ENCODE measurements at places on chromosomes 1 and 21.

DNA sequence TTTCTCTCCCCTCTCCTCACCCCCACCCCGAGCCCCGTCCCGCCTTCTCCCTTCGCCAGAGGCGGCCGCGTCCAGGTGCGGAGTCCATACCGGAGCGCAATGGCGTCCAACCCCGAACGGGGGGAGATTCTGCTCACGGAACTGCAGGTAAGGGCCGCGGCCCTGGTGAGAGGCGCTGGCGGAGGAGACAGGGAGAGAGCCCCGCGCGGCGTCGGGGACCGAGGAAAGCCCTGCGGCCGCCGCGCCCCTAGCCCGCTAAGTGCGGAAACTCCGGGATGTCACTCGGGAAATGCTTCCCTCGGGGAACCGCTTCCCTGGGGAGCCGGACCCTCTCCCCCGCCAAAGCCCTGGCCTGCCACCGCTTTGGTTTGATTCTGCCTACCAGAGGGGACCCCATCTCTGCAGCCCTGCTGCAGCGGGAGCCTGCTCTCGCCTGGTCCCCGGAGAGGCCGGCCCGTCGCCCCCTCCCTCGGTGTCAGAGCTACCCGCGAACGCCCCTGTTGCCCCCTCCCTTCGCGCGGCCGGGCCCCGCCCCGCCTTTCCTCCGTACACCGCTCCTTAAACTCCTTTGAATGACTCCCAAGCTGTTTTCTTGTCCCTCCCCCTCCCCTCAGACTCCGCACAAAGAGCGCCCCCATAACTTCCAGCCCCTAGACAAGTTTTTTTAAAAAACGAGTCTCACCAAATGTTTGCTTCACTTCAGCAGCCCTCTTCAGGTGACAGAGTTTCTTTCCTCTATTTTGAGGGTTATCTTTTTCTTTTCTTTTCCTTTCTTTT is 597 bp downstream of the PKN2 start:
- DNase-seq, result peak; percentile 80

DNA sequence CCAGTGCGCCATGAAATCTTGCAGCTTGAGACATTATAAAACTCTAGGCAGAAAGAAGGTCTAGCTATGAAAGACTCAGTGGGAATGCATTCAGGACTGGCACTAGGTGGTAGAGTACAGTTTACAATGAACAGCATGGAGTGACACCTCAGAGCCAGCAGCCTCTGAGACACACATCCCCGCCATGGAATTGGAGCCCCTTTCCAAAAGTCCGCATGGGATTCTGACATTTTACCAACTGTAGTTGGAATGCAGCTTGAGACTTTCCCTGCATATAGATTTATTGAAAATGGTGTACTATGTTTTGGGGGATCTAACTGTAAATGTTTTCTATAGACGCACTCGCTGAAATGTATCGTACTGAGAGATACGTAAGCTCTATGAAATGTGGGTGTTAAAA is 116.3 kb downstream of the ZSCAN20 start:
- DNase-seq, result no peak

GRCh38 chr1:26239936-26240335 is 5.9 kb downstream of the CEP85 start:
- DNase-seq, result peak; percentile 18

DNA sequence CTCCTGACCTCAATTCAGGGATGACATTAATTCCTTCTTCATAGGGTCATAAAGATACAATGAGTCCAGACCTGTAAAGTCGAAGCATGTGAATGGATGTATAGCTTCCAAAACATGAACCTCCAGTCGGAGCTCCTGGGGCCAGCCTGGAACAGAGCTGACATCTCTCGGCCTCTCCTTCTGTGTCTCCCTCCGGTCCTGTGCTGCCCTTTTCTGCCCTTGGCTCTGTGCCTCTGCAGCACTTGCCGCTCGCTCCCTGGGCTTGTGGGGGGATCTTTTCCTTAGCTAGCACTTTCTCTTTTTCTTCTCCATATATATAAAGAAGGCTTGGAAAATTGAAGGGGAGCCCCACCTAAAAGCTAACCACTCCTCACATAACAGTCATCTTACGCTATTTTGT is 42.5 kb downstream of the TMCC2 start:
- no peak for DNase-seq

DNA sequence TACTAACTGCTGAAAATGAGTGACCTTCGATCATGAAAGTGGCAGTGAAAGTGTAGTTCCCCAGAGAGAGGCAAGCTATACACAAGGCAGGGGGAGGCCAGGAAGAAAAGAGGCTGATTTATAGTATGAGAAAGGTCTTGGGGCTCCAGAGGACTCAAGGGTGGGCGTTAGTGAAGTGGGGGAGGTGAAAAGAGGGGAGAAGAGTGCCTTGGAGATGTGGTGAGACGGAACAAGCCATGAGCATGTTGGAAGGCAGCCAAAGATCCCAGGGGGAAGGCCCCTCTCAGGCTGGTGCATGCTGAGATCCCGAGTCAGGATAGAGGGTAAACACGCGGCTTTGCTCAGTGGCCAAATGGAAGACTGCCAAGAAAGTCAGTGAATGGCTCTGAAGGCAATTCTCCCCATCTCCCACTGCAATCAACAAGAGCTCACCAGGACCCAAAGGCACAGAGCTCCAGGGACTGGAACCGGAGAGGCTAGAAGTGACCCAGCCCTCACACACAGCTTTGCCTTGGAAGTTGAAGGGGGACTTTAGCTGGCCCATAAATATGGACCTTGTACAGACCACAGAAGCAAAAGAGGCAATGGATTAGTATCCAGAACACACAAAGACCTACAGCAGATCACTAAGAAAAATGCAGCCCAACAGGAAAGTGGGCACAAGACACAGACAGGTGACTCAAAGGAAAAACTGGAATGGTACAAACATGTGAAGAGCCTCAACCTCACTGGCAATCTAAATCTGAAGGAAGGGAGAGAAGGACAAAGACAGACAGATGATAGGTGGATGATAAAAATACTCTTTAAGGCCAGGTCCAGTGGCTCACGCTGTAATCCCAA is 49.6 kb downstream of the HSF2BP start:
- peak; percentile 92 for DNase-seq

- DNase-seq, result peak; percentile 72
These were observed 497.1 kb upstream of the PLXNA2 start for GRCh38 chr1:208741296-208741695.

DNA sequence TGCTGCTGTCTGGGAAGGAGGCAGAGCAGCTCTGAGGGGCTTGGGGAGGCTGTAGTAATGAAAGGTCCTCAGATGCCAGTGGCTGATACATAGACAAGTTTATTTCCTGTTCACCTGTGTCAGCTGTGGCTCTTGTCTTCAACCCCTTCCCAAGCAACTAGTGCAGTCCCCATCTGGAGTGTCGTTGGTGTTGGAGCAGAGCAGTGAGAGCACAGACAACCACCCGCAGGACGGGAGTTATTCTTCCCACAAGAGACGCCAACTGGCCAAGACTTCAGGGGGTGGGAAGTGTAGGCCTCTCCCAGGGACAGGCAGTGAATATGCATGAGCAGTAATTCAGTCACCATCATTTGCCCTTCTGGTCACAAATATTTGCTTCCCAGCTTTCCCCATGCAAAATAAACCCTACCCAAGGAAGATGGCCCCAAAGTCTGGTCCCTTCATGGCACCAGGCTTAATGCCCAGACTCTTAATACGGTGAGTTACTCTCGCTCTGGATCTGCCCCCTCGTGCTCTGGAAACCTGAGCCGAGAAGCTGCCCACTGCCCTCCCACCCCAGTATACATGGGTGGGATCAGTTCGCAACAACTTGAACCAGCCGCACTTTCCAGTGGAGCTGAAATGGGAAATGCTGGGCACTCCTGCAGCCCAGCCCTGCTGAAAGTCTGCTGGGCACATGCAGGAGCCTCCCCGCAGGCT is 153.5 kb upstream of the COL6A1 start:
- no peak for DNase-seq

DNA sequence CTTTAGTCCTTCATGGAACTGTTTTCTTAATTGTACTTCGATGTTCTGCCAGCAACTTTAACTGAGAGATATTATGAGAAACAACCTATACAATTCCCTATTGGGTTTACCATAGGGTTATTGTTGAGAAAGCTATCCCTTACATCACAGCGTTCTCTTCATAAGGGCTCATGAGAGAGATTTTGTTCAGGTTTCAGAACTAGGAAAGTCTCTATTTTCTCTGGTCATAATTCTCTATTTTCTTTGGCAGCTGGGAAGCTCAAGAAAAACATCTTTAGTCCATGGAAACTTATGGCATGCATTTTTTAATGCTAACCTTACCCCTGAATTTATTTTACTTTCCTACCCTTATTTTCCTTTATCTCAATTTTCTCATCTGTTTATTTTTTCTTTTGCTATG is 38.2 kb downstream of the NMNAT2 start:
- DNase-seq, result no peak

- DNase-seq, result no peak
These were observed 21.9 kb downstream of the IGFN1 start for GRCh38 chr1:201212461-201213055.

DNA sequence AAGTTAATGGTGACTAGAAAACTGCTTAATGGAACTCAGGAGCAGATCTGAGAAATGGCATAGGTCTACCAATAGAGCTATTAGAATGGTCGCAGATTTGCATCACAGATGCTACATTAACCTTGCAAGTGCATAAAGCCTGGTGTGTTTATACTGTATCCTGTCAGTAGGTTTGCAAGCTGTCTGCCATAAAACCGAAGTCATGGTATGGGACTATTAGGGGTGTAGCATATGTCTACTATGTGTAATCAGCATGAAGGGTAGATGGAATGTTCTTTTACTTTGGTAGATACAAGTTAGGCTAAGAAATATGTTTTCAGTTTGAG is 574.2 kb upstream of the ADGRL2 start:
- DNase-seq, result no peak

DNA sequence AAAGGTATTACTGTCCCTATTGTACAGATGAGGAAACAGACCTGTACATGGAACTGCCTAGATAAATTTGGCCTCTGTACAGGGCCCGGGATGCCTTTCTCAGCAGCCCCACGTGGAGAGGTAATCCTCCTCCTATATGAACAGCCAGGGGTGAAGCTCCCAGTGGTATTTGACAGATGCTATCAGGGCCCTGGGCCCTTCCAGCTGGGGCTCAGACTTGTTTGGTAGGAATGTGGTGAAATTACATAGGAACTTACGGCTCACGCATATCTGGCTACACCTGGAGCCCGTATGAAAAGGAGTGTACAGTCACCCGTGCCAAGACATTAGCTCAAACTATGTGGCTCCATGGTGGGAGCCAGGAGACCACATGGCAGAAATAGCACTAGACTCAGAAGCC is 24.8 kb upstream of the TCEA3 start:
- DNase-seq, result no peak

GRCh38 chr1:41639332-41639936 is 155.0 kb upstream of the EDN2 start:
- peak; percentile 88 for DNase-seq

- no peak for DNase-seq
These were observed 315.9 kb upstream of the GREM2 start for GRCh38 chr1:240927821-240928220.

Data from M059J (cell line).